MG63 (cell line): ENCODE measurements at places on chromosomes 6 and 20.

GRCh38 chr6:7468382-7469081, 72.9 kb upstream of the DSP start:
- DNase-seq: peak; percentile 44

DNA sequence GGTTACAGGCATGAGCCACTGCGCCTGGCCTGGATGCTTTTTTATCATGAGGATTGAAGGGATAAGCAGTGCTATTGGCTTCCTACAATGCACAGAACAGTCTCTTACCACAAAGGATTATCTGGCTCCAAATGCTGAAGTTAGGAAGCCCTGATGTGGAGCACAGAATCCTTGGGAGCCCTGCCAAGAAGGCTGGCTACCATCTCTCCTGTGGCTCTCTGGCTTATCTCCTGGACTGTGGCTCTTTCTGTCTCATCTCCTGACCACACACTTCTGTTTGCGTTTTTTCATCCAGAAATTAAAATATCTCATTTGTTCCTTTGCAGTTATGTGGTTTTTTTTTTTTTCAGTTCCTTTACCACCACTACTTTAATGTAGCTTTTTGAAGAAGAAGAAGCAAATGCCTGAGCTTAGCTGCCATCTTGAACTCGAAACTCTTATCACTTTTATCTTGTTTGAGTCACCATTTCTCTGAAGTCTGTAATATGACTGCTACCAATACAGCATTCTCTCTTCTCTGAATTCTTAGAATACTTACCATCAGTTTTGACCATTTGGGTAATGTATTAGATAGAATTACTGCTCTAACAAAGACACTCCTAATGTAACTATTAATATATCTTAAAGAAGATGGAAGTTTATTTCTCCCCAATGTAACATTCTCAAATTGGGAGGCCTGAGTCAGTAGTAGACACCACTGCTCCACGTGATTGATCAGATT, 1044.7 kb downstream of the KIF16B start:
- DNase-seq: peak; percentile 15

GRCh38 chr6:5851261-5851757, 155.4 kb downstream of the NRN1 start:
- DNase-seq: no peak

DNA sequence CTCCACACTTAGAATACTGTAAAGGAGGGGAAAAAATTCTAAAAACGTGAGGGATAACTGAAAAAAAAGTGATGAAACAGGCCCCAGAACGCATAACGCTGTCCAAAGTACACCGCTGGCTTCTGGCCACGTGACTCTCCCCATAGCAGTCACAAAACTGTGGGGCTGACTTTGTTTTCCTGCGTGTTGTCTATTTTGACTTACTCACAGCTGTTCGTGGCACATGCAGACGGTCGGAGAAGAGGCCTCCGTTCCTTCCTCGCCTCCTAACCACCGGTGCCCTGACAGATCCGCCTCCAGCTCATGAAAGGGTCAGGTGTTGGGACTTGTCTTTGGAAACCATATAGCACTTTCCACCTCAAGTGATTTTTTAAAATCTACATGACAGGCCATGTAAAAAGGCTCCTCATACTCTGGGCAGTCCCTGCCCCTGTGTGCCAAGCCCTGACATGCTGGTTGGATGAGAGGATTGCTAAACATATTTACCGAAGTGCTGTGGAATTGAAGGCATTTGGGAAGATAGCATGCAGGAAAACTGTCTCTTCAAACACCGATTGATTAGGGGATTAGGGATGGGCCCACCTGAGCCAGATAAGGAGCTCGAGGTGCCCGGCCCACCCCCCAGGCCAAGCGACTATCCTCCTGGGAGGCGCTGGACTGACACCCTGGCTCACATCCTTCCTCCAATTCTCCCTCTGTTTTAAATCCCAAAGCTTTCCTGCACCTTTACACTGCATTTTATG, 54.8 kb downstream of the DACT2 start:
- no peak for DNase-seq

- DNase-seq: peak; percentile 29
Observed at GRCh38 chr6:158816803-158817727, 2.1 kb downstream of the EZR start.

DNA sequence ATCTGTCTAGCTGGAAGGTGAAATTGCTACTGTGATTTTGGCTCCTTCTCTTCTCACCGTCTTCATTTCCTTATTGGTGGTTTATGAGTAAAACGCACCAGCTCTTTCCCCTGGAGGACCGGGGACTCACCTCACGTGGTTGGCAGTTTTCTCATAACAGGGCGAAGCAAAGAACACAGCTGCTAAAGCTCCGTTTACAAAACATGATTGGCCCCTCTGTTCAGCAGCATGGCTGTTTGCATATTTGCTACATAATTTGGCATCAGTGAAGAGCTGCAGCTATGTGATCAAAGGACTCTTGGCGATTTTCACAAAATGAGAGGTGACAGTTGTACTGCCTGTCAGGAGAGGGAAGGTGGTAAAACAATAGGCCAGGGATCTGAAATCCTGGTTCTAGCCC, 20.5 kb upstream of the TMEM181 start:
- DNase-seq: no peak
